Ammon's horn (tissue), 1 donor: ENCODE measurements at places on chromosomes 4 and X.

DNA sequence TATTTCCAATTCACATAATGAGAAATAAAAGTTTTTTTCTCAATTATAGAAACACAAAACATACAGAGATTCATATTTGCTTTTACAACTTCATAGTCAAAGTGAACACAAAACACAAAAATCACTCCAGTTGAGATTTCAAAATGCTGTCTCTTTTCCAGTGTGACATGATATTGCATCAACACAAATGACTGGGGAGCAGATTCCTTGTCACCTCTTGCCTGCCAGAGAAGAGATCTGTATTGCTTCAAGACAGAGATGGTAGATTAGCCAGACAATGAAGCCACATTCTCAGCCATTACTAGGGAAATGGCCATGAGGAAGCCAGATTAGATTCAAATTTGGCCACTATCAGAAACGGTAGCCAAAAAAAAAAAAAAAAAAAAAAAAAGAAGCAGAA is 2313.1 kb upstream of the AGA start:
- DNase-seq: no peak

GRCh38 chr4:171430495-171430894 is 382.7 kb upstream of the GALNTL6 start:
- DNase-seq: no peak

- no peak for DNase-seq
Observed at GRCh38 chrX:119343856-119344255, 55.3 kb upstream of the SLC25A43 start.

DNA sequence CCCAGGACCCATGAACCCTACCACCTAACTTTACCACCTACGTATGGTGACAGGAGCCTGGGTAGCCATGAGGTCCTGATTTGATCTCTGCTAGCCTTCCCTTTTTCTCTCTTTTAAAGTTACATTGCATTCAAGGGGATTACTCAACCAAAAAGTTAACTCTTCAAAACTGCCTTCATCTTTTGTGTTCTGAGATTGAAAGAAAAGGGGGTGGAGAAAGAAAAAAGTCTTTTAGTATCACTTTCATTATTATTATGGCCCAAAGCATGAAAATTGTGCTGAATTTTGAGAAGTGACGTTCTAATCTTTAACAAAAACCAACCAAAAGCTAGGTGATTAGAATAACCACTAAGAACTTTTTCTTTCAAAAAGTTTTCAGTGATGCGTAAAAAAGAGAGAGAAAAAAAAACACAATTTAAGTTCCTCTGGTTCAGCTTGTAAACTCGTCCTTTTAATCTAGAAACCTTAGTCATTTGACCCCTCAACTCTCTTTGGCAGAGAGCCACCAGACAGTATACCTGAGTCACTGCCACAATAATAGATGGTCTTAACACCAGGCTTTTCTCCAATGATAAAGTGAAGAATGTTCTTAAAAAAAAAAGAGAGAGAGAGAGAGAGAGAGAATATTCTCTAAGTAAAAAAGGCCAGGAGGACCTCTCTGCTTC is 347.4 kb upstream of the FGF13 start:
- DNase-seq: no peak

DNA sequence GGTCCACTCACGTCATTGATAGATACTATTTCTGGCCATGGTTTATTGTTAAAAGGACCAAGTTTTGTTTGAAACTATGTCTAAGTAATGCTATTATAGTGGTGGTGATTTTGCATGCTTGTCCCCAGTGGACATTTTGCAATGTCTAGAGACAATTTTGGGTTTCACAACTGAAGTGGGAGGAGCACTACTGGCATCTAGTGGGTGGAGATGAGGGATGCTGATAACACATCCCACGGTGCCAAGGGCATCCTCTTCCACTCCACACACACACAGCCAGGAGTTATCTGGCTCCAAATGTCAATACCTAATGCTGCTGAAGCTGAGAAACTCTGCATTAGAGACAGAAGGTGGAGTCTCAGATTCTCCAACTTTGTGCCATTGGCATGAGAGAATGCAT is 131.2 kb downstream of the FRMPD4 start:
- no peak for DNase-seq

DNA sequence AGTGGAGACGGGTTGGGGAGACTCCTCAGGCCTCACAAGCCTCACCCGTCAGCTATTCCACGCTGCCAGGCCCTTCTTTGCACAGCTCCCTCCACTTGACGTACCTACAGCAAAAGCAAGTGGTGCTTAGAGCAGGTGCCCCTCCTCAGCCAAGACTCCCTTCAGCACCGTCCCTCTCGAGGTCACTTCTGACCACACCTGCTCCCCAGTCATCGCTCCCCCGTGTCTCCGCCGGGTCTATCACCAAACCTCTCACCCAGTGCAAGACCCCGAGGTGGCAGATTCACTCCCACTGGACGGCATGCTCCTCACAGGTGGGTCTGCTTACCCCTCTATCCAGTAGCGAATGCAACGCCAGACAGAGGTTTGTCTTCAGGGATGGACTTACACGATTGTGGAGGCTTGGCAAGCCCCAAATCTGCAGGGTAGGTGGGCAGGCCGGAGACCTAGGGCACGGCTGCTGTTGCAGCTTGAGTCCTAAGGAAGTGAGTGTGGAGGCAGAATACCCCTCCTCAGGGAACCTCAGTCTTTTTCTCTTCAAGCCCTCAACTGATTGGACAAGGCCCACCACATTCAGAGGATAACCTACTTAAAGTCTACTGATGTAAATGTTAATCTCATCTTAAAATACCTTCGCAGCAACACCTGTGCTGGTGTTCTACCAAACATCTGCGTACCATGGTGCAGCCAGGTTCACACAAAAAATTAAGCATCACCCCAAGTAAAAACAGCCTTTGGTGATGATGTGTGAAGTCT is 14.5 kb upstream of the HELT start:
- DNase-seq: no peak

DNA sequence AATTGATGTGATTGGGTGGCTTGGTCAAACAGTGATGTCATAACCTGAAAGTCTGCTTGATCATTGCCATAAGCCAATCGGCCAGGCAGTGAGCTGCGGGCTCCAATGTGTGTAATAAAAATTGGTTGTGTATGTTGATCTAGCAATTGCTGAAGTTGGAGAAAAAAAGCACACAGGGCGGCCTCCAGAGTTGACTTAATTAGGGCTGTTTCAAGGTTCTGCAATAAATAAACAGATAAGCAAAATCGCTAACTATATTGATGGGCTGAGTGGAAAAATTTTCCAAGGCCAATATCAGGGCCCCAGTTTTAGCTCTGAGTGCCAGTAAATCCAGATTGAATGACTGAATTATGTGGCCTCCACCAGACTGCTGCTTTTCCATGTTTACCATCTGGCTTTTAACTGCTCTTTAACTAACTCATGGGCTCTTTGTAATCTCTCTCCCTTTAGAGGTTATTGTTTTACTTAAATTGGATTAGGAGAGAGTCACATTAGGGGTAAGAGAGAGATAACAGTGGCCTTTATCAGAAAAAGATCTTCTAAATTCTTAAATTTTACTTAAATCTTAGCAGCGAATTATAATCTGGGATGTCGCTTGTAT is 160.6 kb upstream of the WDFY3 start:
- DNase-seq: no peak

- DNase-seq: no peak
Observed at GRCh38 chr4:151431728-151432127, 22.8 kb downstream of the FHIP1A start.

DNA sequence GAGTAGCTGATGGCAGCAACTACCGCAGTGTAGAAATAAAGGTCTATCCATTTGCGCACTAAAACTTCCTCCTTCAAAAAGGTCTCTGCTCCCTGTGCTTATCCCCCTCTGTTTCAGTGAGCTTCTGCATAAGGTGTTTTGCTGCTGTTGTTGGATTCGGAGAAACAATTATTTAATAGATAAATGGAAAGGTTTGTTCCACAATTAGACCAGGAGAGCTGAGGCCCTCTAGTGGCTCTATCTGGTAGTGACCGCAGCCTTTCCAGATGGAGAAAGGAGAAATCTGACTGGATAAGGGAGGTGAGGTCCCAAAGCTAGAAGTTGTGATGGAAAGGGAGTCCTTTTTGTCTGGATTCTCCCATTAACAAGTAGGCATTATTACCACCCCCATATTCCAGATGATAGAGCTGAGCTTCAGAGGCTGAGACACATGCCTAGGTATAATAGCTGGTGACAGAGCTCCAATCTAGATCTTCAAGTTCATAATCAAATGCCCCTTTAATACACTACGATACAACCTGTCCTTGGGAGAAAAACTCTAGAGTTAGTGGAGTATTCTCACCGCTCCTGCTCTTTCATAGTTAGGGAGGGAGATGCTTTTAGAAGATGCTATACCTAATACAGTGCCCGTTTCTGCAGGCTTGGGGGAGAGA is 5.1 kb upstream of the GABRQ start:
- DNase-seq: no peak

DNA sequence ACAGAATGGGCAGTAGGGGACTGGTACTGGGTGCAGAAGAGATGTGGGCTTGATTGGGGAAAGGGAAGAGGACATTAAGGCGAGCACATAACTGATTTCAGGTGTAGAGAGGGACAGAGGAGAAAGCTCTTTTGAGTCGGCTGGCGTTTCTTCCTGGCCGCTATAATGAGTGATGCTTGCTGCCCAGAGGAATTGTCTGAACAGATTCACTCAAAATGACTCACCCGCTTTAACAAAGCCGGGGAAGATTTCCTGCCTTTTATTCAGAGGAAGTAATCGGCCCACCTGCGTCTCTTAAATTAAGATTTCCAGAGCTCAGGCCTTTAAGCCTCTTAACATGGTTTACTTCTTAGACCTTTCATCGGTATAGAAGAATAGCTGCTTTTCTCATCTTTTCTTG is 102.1 kb upstream of the AP1S2 start:
- no peak for DNase-seq

DNA sequence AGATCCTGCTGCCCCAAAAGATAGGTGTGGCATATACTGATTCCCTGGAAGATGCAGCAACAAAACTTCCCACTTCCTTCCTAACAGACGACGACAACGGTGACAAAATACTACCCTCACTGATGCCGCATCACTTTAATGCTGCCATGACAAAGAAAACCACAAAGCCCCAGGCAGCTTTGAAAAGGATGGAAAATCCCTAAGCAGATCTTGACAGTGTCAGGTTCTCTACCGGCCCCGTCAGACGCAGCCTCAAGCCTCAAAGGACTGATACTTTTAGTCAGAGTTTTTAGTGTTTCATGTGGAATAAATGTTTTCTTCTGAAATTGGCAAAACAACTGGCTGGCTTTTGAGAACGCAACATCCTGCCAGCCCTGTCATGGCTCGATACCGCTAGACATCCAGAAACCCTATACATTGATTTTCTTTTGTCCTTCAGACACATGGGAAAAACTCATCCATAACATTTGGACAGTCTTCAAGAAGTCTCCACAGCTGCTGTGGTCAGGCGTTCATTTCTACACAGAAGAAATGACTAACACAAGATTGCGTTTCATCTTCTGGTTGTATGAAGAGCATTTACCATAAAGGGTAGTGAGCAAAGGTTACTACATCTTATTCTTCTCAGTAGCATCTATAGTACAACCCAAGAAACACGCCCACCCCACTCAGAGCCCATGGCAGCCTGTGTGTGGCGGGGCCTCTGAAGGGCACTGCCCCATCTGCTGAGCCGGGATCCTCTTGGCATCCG is 60.1 kb downstream of the GATB start:
- DNase-seq: no peak

- DNase-seq: no peak
Observed at GRCh38 chr4:84958434-84958833, 8.1 kb downstream of the WDFY3 start.

DNA sequence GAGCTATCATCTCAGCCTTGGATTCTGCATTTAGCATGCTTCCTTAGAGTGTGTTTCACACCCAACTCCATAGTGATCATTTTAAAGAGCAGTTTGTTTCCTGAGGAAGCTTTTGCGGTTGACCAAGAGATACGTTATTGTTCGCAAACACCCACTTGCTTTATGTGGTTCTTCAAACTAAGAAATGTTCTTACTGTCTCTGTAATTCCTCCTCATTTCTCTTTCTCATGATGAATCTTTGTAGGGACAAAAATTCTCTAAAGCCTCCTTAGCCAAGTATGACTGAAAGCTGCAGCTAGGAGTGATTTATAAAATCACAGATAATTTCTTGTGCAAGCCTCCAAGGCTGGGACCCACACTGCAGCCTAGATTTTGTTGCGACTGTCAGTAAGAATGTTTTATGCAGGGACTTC is 10.0 kb downstream of the TNIP3 start:
- no peak for DNase-seq

DNA sequence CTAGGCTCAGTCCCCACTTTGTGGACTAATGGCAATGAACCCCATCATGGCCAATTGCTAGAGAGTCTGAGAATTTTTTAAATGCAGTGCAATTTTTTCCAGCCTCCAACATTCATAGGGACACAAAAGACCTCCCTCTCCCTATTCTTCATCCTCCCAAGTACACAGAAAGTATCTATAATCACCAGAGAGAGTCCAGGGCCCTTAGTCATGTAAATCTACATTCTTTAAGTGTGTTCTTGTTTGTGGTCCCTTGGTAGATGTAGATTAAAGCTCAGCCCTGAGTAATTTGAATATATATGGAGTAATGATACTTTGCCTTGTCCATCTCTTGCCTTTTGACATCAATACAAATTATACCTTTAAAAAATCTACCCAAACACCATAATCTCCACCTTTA is 51.3 kb upstream of the ATXN3L start:
- no peak for DNase-seq

- DNase-seq: no peak
Observed at GRCh38 chr4:73892966-73893365, 23.8 kb downstream of the CXCL1 start.

DNA sequence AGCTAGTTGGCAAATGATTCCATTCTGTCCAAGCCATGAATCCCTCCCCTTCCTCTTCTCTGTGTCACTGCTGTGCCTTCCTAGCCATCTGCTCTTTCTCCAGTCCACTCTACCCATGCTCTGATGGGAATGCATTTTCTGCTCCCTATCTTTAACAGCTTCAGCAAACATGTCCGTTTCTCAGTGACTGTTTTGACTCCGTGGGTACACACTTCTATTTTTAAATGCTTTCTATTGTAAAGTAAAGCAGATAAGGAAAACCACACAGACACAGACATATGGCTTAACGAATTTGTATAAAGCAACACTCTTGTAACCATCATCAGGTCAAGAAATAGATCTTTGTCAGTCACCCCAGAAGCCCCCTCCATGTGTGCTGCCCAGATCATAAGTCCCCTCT is 72.4 kb upstream of the KLHL13 start:
- no peak for DNase-seq

GRCh38 chrX:3712870-3713224 is 602 bp downstream of the PRKX start:
- DNase-seq: no peak

DNA sequence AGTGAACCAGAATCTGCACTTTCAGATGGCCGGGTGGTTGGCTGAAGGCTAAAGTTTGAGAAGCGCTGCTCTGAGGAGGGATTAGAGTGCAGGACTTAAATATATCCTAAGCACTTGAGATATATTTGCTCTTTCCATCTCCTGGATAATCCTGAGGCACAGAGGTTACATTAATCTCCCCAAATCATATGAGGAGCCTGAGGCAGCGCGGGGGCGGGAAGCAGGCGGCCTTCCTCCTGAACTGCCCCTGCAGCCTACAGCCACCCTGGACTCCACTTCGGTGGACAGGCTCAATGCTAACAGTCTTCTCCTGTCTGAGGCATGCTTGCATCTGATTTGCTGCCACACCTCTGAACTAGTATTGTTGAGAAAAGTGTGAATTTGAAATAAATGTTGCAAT is 72.5 kb downstream of the AFAP1 start:
- no peak for DNase-seq

- no peak for DNase-seq
Observed at GRCh38 chrX:44903830-44904530, 31.0 kb downstream of the KDM6A start.
